Natural killer cell treated with Interleukin-12 subunit alpha and Interleukin-12 subunit beta and Interleukin-15 and Interleukin-18, amount 100 ng/mL, for 72 hours (primary cell): ENCODE measurements at places on chromosomes 4 and X.

DNA sequence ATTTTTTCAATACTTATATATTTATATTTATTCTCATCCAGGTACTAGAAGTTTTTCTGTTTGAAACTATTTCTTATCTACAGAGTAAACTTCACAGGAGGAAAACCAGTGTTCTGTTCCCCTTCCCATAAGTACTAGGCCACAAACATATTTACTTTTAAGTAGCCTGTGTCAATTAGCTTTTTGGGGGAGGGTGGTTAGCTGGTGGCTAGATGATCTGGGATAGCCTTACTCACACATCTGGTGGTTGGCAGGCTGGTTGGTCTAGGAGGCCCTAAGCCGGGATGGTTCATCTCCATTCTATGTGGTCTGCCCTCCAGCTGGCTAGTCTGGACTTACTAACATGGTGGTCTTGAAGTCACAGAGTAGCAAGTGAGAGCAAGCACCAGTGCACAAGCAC is 6.2 kb downstream of the JADE3 start:
- DNase-seq: no peak

DNA sequence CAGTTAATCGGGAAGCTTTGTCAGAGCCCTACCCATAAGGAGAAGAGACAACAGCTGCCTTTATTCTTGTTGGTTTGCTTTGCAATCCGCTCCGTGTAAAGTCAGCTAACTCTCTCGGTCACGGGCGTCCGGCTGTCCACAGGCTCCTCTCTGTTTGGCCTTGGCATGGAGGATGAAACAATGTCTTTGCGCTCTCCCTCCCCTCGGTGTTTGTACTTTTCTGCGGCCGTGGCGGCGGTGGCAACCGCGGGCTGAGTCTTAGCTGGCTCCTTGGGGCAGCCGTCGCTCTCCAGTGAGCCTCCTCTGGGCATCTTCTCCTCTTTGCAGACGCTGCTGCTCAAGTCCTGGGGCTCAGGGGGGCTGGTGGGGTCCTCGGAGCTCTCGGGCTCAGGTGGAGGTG is 10.6 kb upstream of the IRAK1 start:
- no peak for DNase-seq

DNA sequence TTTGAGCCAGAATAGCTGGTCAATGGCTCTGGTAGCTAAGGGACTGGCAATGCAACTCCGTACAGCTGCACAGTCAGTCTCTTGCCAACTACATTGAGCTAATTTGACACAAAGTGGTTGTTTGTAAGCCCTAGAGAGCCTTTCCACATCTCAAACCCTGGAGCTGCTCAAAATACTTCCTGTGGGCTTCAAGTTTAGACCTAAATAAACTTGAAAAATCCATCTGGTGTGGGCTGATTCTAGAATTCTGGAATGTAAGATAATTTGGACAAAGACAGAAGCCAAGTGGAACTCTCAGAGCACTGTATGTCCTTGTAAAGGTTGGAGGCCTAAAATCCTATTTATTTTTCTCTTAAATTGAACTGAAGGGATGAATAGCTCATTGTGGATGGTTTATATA is 380.8 kb downstream of the SPRY1 start:
- DNase-seq: no peak

DNA sequence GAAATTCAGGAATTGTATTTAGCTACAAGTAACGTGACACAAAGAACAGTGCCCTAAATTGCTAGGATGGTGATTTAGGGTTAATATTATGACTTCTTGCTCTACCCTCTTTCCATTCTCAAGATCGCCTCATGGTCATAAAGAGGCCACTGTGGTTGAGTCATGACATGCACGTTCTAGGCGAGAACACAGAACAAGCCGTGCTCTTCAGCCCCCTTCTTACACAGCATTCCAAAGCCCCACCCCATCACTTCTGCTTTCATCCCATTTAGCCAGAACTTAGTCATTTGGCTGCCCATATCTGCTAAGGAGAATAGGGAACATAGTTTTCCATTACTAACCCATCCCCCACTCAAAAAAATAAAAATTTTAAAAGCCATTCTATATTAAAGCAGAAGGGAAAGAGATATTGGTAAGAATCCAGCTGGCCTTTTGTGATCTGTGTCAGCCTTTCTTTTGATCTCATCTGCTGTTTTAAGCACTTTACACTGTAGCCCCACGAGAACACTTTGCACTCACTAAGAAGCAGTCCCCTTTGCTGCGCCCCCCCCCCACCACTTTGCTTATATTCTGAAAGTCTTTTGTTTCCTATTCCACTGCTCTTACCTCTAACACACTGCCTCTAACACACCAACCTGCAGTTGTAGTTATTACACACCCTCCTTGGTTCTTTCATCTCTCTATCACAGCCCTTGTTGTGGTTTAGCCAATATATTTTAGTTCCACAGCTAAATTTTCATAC is 28.4 kb downstream of the NPNT start:
- no peak for DNase-seq
